ENCODE measurements at places on chromosomes 12 and 14. TPM values are rescaled to one million over a fixed set of nuclear protein-coding genes. Genes with fewer than 3 reads are reported as not detected.

The OR6C70 gene
- total RNA-seq = not detected

GRCh38 chr14:65042296-65042695, 55.6 kb downstream of the FNTB start:
- DNase-seq = no peak

The KLHDC1 gene
- total RNA-seq = 6.6 TPM

The C12orf60 gene
- total RNA-seq = 2.0 TPM

GRCh38 chr12:96335270-96335669, 65.0 kb downstream of the CDK17 start:
- DNase-seq = no peak

- peak; percentile 63 for DNase-seq
Observed at GRCh38 chr12:31324845-31325523, 966 bp downstream of the SINHCAF start.

Data from dermis blood vessel endothelial cell (primary cell).